ENCODE measurements at places on chromosomes 6 and 20.
A peak's percentile ranks its signal among the peaks of the same experiment; 100 is the strongest.

DNA sequence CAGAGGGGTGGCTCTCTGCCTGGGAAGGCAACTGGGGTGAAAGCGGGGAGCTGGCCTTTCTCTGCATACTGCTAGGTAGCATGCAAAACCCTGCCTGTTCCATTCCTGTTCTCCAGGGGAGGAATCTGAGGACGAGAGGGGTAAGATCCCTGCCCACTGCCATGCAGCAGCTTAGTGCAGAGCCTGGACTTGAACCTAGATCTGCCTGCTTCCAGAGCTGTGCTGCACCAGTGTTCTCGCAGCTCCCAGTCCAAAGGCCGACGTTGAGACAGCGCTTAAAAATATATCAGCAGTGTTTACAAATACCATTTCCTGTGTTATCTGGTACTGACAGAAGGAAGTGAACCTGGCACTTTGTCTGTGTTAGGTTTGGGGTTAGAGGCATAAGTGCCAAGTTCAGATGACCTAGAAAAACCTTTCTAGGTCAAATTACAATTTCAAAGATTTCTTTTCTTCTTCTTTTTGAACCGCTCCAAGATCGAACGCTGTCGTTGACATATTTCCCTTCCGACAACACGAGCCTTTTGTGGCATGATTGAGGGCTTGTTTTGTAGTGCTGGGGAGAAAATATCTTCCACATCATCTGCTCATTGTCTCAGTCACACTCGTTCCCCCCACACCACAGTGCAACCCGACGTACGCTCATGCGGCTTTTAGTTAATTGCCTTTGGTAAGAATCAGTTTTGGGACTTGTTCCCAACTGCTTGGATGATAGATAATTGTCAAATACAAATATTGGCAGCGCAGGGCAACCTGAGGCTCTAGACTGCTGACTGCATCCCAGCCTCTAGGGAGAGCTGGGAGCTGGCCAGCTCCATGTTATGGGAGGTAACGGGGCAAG is 44.6 kb downstream of the TOX2 start:
- DNase-seq: peak; percentile 52

GRCh38 chr6:54706391-54706790 is 140.2 kb upstream of the FAM83B start:
- no peak for DNase-seq

GRCh38 chr6:167993831-167994230 is 3.6 kb upstream of the KIF25 start:
- DNase-seq: no peak

DNA sequence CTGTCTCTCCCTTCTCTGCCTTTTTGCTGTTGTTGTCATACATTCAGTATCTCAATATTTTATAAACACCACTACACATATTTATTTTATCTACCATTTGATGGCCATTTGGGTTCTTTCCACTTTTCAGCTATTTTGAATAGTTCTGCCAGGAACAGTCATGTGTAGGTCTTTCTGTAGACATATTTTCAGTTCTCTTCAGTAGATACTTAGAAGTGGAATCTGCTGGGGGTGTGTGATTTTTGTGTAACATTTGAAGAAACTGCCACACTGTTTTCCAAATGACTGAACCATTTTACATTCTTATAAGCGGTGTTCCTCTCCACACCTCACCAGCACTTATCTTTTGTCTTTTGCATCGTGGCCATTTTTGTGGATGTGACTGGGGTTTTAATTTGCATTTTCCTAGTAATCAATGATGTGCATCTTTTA is 197.7 kb downstream of the ARID1B start:
- no peak for DNase-seq

- DNase-seq: no peak
Observed at GRCh38 chr20:54468082-54468481, 7.3 kb upstream of the DOK5 start.

- no peak for DNase-seq
Observed at GRCh38 chr6:110360676-110361075, 2.5 kb upstream of the METTL24 start.

GRCh38 chr6:21846541-21847451 is 253.2 kb downstream of the SOX4 start:
- no peak for DNase-seq

DNA sequence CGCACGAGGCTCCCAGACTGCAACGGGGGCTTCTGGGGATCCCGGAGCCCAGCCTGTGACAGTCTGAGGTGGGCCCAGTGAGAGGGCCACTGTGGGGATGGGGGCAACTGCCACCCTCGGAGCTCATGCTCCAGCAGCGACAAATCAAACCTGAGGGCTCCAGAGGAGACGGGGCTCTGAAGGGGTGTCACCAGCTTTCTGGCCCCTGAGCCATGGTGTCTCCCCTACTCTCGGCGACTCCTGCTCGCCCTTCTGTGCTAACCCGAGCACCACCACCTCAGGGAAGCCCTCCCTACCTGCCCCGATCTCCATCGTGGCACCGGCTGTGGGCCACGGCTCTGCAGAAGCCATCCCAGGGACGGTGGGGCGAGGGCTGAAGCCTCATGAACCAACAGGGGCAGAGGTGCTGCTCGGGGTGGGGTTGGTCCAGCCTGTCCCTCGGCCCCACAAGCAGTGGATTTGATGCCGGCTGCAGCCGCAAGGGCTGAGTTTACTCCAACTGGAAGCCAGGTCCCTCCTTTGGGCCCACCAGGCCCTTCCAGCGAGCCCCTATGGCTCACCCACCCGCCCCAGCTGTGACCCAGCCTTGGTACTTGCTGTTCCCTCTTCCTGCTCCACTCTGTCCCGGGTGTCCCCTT is 102.7 kb downstream of the ASXL1 start:
- no peak for DNase-seq

DNA sequence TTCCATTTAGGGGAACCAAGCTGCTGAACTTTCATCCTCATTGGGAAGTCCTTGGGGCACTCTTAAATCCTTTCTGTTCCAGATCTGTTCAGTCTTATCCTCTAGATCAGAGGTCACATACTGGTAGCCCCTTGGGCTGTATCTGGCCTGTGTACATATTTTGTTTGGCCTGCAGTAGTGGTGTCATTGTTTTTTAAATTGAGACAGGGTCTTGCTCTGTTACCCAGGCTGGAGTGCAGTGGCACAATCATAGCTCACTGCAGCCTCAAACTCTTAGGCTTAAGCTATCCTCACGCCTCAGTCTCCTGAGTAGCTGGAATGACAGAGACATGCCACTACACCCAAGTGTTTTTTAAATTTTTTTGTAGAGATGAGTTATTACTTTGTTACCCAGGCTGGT is 14.8 kb downstream of the RALY start:
- DNase-seq: no peak
